ENCODE measurements at places on chromosomes 3 and 15. TPM values are rescaled to one million over a fixed set of nuclear protein-coding genes. Genes with fewer than 3 reads are reported as not detected.

DNA sequence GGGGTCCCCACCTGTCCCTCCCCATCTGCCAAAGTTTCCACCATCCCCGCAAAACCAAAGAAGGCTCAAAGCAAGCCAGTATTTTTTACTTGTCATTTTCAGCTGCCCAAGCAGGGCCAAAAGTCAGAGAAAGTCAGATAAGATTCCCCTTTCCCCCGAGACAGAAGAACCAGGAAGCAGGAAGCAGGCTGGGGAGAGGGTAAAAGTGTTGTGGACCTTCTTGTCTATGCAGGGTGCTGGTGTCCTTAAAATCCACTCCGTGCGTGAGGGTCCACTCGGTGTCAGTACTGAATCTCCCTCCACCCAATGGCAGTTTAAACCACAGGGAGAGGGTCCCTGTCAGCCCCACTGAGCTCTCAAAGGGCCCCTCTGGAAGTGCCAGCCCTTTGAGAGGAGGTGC is 20.2 kb upstream of the RPL32 start:
- no peak for DNase-seq

DNA sequence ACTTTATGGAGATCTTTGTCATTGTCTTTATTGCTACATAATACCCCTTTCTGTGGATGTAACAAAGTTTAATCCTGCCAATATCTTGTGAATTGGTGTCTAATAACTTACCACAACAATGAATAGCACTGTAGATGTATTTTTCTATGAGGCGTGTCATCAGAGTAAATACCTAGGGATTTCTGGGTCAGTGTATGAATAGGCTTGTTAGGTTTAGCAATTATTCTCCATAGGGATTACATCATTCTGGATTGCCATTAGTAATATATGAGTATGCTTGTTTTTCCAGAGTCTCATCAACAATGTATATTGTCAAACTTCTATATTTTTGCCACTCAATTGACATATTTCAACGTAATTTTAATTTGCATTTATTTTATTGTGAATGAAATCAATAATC is 67.9 kb downstream of the UNC13C start:
- DNase-seq = no peak

DNA sequence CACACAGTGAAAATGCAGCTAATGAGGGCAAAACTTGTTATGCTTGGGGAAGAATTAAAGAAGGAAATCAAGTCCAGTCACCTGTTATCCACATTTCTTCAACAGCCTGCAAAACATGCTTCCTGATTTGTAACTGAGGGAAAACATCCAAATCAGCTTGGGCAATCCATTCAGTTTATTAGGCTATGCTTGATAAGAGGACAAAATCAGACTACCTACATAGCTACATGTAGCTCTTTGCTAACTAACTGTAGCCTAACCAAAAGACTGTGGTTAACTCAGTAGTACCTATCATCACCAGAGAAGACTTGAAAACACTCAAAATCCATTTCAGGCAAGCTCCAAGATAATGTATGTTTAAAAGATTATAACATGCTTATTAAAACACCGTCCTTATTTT is 436.4 kb downstream of the SHQ1 start:
- no peak for DNase-seq

GRCh38 chr3:79005084-79005483 is 762.7 kb downstream of the ROBO1 start:
- DNase-seq = no peak

- DNase-seq = no peak
Observed at GRCh38 chr3:187983484-187984124, 170.4 kb upstream of the LPP start.

GRCh38 chr3:72303926-72304325 is 519.0 kb upstream of the PROK2 start:
- no peak for DNase-seq

- DNase-seq = no peak
Observed at GRCh38 chr15:39549912-39550311, 31.0 kb upstream of the THBS1 start.

DNA sequence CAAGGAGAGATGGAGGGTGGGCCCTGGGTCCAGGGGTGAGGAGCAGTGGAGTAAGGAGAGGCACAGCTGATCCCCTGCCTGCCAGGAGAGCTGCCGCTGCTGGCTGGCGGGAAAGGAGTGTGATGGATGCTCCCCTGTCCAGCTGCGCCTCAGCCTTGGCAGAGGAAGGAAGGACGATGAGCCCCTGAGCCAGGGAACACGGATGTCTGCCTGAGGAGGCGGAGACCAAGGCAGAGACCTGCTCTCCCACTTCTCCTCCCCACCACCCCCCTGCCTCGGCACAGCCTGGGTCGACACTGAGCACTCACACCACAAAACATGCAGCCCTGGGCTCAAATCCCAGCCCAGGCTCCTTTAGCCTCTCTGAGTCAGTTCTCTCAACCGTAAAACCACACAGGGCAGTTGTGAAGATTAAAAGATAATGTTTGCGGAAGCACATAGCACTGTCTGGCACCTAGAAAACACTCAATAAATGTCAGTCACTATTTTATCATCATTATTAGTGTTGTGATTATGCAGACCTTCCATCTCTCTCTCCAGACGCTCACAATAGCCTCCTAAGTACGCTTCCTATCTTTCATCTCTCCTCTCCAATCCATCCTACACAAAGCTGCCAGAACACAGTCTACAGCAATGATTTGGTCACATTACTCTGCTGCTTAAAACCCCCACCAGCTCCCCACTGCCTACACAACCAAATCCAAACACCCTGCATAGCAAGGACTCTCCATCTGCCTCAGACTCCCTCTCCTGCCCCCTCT is 52.2 kb downstream of the SEMA5B start:
- DNase-seq = peak; percentile 64

GRCh38 chr3:52400275-52400793 is 44.6 kb downstream of the SEMA3G start:
- DNase-seq = no peak

DNA sequence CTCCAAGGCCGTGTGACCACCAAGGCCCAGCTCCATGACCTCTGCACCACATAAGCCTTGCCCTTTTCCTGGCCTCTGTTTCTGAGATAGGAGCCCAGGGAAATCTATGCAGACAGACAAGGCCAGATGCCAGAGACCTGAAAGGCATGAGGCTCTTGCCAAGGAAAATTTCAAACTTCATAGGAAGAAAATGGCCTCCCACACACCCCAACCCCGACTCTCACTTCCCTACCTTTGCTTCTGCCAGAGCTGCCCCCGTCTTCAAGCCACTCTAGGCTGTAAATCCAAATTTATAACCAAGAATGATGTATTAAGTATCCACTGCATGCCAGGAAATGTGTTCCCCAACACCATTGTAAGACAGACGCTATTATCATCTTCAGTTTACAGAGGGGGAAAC is 65.5 kb upstream of the HRH1 start:
- no peak for DNase-seq

- DNase-seq = no peak
Observed at GRCh38 chr3:188747489-188747888, 424.3 kb upstream of the TPRG1 start.

- DNase-seq = no peak
Observed at GRCh38 chr3:57985176-57985983, 22.8 kb upstream of the FLNB start.

- DNase-seq = no peak
Observed at GRCh38 chr15:74752531-74752930, 3.9 kb downstream of the CYP1A2 start.

DNA sequence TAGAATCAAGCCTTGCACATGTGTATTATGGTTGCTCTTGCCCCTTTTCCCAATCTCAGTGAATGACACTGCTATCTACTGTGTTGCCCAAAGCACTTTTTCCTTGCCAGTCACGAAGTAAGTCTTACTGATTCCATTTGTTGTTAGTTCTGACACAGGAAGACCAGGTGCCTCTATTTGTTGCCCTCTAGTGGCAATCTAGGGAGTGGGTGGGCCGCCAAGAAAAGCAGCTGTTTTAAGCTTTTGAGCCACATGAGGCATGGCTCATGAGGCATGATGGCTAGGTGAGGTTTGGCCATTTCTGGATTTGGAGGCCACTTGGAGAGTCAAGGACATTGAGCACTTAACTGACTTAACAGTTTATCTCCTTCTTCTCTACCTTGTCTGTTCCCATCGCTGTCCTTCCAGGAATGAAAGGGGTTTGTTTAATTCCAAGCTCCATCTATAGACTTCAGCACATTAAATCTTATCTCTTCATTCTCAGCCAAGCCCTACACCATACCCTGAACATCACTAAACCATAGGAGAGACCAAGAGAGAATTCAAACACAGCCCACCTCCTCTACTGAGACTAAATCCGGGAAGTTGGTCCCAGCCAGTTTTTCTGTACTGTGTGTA is 103.1 kb downstream of the HCN4 start:
- DNase-seq = peak; percentile 85

GRCh38 chr3:99012051-99012450 is 110.6 kb upstream of the DCBLD2 start:
- no peak for DNase-seq

DNA sequence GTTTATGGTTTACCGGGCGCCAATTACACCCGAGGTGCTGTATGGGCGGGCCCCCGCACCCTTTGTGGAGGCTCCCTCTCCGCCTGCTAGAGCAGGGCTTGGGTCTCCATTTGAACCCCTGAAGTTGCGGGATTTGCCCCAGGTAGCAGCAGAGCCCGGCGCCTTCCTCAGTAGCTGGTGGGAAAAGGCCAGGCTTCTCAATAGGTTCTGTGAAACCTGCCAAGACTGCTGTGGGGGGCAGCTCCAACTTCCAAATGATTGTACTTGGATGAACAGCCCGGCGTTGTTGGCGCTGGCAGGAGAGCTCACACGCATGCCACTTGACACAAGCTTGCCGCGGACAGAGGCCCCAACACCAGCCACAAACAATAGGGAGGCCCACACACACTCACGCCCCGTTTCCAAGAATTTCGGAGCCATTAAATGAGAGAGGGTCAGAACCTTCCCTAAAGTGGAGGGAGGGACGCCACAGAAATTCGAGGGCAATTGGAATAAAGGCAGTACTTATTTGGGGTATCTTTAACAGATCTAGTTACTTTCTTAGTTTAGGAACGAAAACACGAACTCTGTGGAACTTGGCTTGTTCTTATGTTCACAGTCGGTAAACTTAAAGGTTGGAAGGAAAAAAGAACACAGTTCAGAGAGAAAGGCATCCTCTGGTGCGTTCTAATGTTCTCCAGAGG is 1.4 kb downstream of the EPHB3 start:
- no peak for DNase-seq

Gene PPARG
- total RNA-seq = 4.6 TPM

Gene BOC
- total RNA-seq = 1.9 TPM

Gene CNTN6
- not detected for total RNA-seq

Gene CFAP44
- total RNA-seq = 2.7 TPM

Gene INKA1
- total RNA-seq = 1.1 TPM

Gene ST3GAL6
- total RNA-seq = not detected

Gene SYNM
- total RNA-seq = 0.79 TPM

Gene ASB14
- total RNA-seq = not detected

Gene PLA2G4F
- total RNA-seq = not detected

Gene FBXO40
- total RNA-seq = not detected

Gene MAGEF1
- total RNA-seq = 14.3 TPM
